ENCODE measurements at places on chromosomes 2 and 18.

DNA sequence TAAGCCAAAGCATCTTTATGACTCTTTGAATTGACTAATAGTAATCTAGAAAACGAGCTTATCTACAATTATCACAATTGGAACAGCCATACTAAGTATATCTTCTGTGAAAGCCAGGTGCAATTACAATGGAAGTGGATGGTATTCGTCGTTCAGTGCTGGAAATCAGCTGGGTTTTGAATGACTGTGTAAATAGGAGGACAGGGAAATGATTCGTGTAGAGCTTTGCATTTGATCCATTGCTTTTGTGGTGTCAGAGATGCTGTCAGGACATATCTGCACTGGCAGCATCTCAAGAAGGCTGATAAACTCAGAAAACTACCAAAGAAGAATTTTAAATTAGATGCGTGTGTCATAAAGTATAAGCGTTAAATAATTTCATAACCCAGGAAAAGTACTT lies 187.1 kb downstream of the ZNF407 start:
- DNase-seq, result no peak

- DNase-seq, result no peak
Observed at GRCh38 chr18:48711651-48712486, 173.0 kb downstream of the CTIF start.

GRCh38 chr2:111903930-111904439 lies 5.6 kb downstream of the MERTK start:
- DNase-seq, result no peak

DNA sequence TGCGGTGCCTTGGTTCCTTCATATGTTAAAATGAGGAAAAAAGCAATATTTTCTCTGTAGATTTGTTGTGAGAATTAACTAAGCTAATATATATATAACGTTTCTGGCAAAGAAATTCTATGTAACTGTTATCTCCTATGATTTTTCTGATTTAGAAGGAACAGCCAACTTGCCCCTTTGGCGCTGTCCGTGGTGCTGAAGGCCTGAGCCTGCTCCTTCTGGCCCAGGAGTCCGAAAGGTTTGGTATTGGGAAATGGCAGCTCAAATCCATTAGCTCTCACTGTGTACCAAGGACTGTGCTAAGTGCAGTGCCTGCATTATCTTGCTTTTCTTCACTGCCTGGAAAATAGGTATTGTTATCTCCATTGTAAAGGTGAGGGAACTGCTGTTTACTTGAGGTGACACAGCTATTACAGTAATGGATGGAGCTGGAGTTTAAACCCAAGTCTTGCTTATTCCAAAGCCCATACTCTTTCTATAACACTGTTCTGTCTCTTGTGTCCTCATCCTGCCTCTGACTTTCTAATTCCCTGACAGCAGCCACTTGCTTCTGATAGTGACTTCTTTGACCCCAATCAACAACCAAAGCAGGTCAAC lies 52.2 kb downstream of the C1QL2 start:
- no peak for DNase-seq
